Tibial artery (tissue), 4 donors: ENCODE measurements at places on chromosomes 3 and 15.
A peak's percentile ranks its signal among the peaks of the same experiment; 100 is the strongest.

DNA sequence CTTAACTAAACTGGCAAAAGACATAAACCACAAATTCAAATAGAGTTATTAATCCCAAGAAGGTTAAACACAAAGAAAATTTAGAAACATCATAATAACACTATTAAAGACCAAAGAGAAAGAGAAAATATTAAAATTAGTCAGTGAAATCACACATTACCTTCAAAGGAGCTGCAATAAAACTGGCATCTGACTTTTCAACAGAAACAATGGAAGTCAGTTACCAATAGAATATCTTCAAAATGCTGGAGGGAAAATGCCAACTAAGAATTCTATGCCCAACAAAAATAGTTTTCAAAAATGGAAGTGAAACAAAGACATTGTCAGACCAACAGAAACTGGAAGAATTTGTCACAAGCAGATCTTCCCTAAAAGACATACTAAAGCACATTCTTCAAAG lies 68.7 kb upstream of the RNF7 start:
- no peak for DNase-seq
- H3K27me3 ChIP-seq = no peaks in the 10 kb centered on the region
- no peak overlapping the region for H3K4me3 ChIP-seq
- no peak overlapping the region for H3K27ac ChIP-seq

DNA sequence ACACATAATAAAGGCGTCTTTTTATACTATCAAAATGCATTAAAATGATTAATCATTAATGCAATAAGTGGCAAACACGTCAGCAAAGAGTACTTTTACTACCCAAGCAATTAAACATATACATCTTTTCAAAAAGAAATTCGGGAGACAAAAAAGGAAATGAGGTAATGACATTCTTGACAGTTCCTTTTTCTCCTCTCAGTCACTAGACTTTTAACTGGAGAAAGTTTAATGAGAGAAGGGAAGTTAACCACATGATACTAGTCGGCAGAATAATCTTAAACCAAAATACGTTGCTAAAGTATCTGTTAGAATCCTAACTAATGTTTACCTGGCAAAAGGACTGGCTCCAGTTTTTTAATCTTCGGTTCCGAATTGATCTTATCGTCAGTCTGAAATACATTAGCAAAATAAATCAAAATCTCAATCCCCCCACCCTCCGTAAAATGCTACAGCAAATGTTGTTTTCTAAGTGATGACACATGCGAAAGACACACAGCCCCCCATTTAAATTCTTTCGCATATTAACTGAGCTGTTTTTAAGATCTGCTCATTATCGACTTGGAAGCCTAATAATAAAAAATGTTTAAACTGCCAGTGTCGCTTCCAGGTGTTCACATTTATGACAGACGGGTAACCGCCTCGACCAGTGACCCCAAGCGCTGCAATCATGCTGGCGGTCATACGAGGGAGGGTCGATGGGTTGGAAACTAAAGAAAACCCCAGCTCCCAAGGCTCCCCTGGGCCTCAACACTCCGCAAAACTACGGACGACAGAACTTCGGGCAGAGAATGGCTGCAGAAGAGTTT lies 778 bp downstream of the MTMR10 start:
- H3K27ac ChIP-seq = peak overlapping the region; percentile 97
- no peak for DNase-seq
- no peaks in the 10 kb centered on the region for H3K36me3 ChIP-seq
- H3K27me3 ChIP-seq = no peaks in the 10 kb centered on the region
- peak overlapping the region; percentile 100 for H3K4me3 ChIP-seq

DNA sequence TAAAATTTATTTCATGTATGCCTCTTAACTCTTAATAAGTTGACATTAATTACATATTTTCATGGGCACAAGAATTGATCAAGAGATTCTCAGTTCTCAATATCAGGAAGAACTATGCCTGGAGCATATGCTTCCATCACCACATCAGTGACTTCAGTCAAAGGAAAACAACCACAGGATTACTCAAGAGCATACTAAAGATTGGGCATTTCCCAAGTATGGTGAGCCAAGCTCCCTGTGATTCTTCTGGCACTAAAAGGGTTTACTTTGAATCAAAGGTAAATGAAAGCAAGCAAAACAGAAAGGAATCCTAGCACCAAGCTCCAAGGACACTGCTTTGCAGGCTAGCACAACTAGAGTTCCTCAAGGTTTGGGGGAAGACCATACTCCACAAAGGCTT lies 44.6 kb downstream of the FMN1 start:
- H3K27me3 ChIP-seq = no peaks in the 10 kb centered on the region
- H3K4me3 ChIP-seq = no peak overlapping the region
- DNase-seq = no peak
- no peak overlapping the region for H3K27ac ChIP-seq
- no peaks in the 10 kb centered on the region for H3K4me1 ChIP-seq

DNA sequence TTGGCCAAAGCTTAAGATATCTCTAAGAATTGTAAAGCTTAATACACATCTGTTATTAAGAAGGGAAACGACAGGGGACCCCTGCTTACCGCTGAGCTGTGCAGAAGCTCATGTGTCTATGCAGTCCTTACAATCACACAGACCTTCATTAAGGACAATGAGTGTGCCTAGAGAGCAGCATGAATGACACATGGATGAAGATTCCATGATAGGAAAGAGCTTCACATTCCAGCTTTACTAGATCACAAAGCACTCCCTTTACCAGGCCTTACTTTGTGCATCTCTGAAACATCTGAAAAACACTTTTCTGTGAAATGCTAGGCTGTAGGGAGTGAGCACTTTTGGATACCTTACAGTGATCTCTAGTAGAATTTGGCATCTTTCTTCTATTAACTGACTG lies 32.0 kb downstream of the RNF168 start:
- DNase-seq = no peak
- H3K27me3 ChIP-seq = no peaks in the 10 kb centered on the region
- H3K4me1 ChIP-seq = no peaks in the 10 kb centered on the region
- peaks cover 47% of the 10 kb centered on the region for H3K36me3 ChIP-seq

- no peak for DNase-seq
- no peak overlapping the region for H3K4me3 ChIP-seq
- H3K27ac ChIP-seq = no peak overlapping the region
These were observed 101.8 kb downstream of the ST8SIA2 start for GRCh38 chr15:92495446-92495845.

- no peaks in the 10 kb centered on the region for H3K4me1 ChIP-seq
- peaks cover 81% of the 10 kb centered on the region for H3K36me3 ChIP-seq
- no peak overlapping the region for H3K4me3 ChIP-seq
- no peak overlapping the region for H3K27ac ChIP-seq
- H3K27me3 ChIP-seq = no peaks in the 10 kb centered on the region
These were observed 84.7 kb downstream of the SEC22A start for GRCh38 chr3:123286308-123287023.

- DNase-seq = peak; percentile 82
- peak overlapping the region; percentile 5 for H3K4me3 ChIP-seq
- H3K27me3 ChIP-seq = no peaks in the 10 kb centered on the region
- peaks cover 68% of the 10 kb centered on the region for H3K4me1 ChIP-seq
- peak overlapping the region; percentile 70 for H3K27ac ChIP-seq
These were observed 52.1 kb downstream of the VGLL4 start for GRCh38 chr3:11591391-11592282.

DNA sequence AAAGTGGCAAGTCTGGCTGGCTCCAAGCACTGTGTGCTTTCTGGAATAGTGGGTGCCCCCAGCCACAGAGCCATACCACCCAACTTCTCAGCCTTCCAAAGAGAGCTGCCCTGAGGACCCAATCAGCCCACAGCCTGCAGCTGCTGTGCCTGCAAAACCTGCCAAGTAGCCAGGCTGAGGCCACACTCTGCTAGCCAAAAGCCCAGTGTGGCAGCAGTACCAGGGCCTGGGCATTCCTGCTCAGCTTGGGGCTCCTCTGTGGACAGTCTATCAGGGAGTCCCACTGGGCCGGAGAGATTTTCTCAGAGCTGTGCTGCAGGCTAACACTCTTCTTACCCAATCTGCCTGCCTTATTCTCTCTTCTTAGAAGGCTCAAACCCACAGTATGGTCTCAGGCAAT lies 136.5 kb downstream of the TPRA1 start:
- peaks cover 4% of the 10 kb centered on the region for H3K27me3 ChIP-seq
- peak; percentile 48 for DNase-seq
- H3K4me1 ChIP-seq = peaks cover 24% of the 10 kb centered on the region
- H3K27ac ChIP-seq = no peak overlapping the region

GRCh38 chr3:172099495-172099808 lies 60.1 kb downstream of the FNDC3B start:
- no peak for DNase-seq
- H3K4me1 ChIP-seq = peaks cover 51% of the 10 kb centered on the region
- H3K4me3 ChIP-seq = no peak overlapping the region
- H3K36me3 ChIP-seq = no peaks in the 10 kb centered on the region
- no peaks in the 10 kb centered on the region for H3K27me3 ChIP-seq
- H3K27ac ChIP-seq = no peak overlapping the region

- DNase-seq = no peak
- H3K4me3 ChIP-seq = peak overlapping the region; percentile 93
- peak overlapping the region; percentile 90 for H3K27ac ChIP-seq
- no peaks in the 10 kb centered on the region for H3K36me3 ChIP-seq
- no peaks in the 10 kb centered on the region for H3K27me3 ChIP-seq
These were observed 2.6 kb downstream of the SMAD3 start for GRCh38 chr15:67067930-67068551.

DNA sequence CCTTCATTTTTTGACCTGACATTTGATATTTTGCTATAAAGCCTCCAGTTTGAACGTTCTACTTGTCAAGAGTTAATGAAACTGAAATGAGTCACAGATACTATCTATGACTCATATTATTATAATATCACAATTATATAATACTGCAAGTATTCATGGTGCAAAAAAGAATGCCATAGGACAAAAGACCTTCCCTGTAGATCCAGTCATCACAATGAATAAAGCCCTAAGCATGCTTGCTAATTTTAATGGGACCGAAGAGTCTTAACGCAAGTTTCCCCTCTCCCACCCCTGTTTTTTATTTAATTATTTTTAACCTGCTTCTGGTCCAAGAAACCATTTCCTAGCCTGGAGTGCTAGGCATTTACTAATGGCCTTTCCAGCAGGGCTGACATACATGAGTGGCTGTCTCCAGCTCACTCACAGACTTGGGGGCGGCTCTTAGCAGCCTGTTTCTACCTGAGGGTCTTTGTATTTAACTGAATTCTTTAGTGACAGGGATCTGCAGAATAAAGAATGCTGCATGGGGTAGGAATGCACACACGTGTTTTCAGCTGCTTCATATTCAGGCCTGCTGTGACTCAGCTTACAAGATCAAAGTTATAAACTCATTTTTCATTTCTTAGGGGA lies 61.2 kb downstream of the THBS1 start:
- H3K4me3 ChIP-seq = no peak overlapping the region
- no peak overlapping the region for H3K27ac ChIP-seq
- no peaks in the 10 kb centered on the region for H3K4me1 ChIP-seq
- DNase-seq = no peak
- no peaks in the 10 kb centered on the region for H3K27me3 ChIP-seq
- no peaks in the 10 kb centered on the region for H3K36me3 ChIP-seq

GRCh38 chr3:123695731-123696640 lies 111.1 kb upstream of the HACD2 start:
- H3K4me1 ChIP-seq = peaks cover 58% of the 10 kb centered on the region
- peak overlapping the region; percentile 91 for H3K27ac ChIP-seq
- DNase-seq = no peak
- H3K27me3 ChIP-seq = no peaks in the 10 kb centered on the region
- peak overlapping the region; percentile 85 for H3K4me3 ChIP-seq
- H3K36me3 ChIP-seq = peaks cover 37% of the 10 kb centered on the region

- H3K36me3 ChIP-seq = peaks cover 7% of the 10 kb centered on the region
- no peak overlapping the region for H3K27ac ChIP-seq
- no peak overlapping the region for H3K4me3 ChIP-seq
These were observed 2.5 kb upstream of the TLNRD1 start for GRCh38 chr15:80998251-80998650.

DNA sequence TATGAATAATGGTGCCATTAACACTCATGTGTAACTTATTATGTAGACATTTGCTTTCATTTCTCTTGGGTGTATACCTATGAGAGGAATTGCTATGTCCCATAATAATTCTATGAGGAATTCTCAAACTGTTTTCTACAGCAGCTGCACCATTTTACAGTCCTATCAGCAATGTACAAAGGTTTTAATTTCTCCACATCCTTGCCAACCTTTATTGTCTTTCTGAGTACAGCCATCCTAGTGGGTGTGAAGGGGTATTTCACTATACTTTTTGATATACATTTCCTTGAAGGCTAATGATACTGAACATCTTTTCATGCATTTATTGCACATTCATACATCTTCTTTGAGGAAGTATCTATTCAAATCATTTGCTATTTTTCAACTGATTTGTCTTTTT lies 34.5 kb downstream of the TJP1 start:
- H3K4me3 ChIP-seq = no peak overlapping the region
- peaks cover 3% of the 10 kb centered on the region for H3K4me1 ChIP-seq
- DNase-seq = no peak
- H3K27me3 ChIP-seq = no peaks in the 10 kb centered on the region
- no peaks in the 10 kb centered on the region for H3K36me3 ChIP-seq

- no peaks in the 10 kb centered on the region for H3K27me3 ChIP-seq
- peak overlapping the region; percentile 36 for H3K27ac ChIP-seq
- H3K36me3 ChIP-seq = no peaks in the 10 kb centered on the region
- H3K4me1 ChIP-seq = no peaks in the 10 kb centered on the region
- DNase-seq = no peak
- no peak overlapping the region for H3K4me3 ChIP-seq
These were observed 17.4 kb downstream of the PTPRG start for GRCh38 chr3:61578667-61579367.

DNA sequence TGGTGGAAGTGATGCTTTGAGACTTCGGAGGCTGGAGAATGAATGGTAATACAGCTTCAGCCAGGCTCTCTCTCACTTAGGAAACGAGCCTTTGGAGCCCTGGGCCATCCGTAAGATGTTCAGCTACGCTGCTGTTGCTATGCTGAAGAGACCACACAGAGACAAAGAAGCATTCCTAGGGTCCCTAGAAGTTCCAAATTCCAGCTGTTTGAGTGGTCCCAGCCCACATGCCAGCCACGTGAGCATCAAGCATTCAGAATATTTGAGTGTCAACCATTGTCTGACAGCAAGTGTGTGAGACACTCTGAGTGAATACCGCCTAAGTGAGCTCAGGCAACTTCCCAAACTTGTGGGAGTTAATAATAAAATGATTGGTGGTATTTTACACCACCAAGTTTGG lies 212.9 kb downstream of the CD47 start:
- no peak overlapping the region for H3K27ac ChIP-seq
- H3K27me3 ChIP-seq = no peaks in the 10 kb centered on the region
- no peak overlapping the region for H3K4me3 ChIP-seq
- no peaks in the 10 kb centered on the region for H3K36me3 ChIP-seq
- no peak for DNase-seq
